ENCODE measurements at places on chromosomes 7 and 10.

DNA sequence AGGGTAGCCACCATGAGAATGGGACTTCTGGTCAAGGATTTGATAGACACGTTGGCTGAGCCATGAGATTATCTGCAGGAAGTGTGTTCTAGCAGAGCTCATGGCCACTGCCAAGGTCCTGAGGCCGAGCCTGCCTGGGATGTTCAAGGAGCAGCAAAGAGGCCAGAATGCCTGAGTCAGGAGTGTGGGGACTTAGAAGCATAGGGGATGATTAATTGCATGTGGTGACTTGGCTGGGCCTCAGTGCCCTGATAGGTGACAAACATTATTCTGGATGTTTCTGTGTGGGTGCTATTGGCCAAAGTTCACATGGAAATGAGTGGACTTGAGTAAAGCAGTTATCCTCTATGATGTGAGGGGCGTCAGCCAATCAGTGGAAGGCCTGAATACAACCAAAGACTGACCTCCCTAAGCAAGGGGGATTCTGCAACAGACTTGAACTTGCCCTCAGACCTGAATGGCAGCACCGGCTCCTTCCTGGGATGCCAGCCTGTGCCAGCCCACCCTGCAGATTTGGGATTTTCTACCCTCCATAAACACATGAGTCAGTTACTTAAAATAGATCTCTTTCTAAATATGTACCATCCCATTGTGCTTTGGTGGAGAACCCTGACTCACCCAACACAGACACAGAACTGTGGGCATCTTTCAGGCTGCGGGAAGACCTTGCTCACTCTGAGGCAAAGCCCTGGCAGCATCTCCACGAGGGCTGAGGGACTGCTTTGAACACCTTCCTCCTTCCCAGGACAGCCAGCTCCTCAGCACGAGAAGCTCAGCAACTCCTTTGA is 363.9 kb upstream of the MGMT start:
- no peak for DNase-seq

GRCh38 chr7:11473807-11474424 is 358.1 kb downstream of the THSD7A start:
- DNase-seq: no peak

GRCh38 chr10:107451047-107451446 is 286.5 kb upstream of the SORCS1 start:
- DNase-seq: no peak

DNA sequence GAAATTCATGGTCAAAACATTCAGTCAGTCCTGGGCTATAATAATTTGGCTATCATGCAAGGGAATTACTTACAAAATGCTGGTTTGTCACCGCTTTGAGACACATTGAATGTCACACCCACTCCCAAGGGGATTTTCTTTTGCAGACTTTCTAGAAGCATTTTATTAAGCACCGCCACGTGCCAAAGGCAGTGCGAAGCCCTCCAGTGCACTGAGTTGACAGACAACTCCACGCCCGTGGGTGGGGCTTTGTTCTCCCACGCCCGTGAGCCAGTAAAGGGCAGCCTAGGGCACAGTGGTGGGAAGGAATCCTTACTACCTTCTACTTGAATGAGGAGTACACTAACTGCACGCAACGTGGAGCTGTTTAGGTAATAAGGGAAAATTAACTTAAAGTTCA is 515.8 kb downstream of the KCNMA1 start:
- DNase-seq: no peak

DNA sequence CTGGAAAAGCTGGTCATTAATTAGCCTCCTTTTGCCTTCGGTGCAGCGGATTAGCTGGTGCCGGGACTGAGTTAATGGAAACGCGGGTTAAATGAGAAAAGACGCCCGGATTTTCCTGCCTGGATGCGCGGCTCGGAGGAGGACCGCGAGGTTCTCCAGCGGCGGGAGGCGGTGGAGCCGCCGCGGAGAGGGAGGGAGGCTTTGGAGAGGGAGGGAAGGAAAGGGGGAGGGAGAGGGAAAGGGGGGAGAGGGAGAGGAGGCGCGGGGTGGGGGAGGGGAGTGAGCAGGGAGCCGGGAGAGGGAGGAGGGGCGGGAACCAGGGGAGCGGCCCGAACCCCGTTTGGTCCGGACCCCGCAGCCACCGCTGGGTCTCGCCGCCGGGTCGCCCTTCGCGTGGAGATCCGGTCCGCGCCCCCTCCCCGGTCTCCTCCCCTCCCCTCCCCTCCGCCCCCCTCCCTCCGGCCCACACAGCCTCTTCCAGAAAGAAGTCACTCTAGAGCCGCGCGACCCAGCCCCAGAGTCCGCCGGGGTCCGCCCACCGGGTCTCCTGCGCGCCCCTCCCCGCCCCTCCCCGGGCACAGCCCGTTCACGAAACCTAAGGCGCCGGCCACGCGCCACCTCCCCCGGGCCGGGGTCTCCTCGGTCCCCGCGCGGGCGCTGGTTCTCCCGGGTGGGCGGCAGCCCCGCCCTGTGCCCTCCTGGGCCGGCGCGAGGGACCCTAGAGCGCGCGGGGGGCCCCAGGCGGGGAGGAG is 347.5 kb downstream of the DNAJB6 start:
- no peak for DNase-seq

DNA sequence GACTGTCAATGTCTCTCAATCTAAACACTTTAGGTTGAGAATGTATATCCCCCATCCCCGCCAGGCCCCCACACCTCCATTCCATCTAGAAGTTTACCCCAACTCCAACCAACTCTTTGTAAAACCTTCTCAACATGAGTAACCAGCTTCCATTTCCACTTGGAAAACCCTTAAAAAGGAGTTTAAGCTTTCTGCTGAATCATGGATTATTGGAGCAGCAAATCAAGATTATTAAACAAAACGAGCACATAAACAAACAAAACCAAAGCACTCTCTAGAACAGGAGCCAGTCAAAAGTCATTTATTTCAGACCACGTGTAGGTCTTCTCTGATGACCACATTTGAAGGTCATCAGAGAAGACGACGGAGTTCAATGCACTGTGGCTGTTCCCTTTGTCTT is 213.5 kb downstream of the FANK1 start:
- no peak for DNase-seq

DNA sequence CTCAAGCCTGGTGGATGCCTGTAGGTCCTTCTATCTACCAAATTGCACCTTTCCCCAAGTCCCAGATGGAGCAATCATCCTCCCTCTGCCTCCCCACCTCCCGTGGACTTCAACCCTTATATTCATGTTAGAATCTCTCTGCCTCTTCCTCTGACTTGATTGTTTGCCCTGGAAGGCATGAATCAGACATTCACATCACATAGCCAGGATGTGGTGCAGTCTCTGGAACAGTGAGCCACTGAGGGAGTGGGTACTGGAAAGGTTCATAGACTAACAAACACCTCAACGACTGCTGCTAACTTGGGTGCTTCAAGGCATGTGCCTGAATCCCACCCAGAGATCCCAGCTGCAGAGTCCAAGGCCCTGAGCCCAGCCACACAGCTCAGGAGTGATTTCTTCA is 494.0 kb downstream of the TNS3 start:
- no peak for DNase-seq

DNA sequence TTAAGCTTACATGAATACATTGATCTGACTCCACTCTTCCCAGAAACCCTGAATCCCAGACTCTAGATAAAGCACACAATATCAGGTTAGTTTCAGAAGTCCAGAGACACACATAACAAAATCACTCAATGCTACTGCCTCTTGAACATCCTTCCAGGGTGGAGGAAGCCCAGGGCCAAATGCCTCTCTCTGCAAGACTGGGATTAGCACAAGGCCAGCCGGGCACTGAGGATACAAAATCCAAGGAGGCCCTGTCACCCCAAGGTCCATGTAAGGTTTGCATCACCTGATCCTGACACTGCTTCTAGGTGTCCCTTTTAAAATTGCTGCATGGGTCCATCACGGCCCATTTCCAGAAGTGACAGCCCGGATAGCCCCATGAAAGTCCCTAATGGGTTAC is 2.6 kb upstream of the PLXNA4 start:
- DNase-seq: no peak

DNA sequence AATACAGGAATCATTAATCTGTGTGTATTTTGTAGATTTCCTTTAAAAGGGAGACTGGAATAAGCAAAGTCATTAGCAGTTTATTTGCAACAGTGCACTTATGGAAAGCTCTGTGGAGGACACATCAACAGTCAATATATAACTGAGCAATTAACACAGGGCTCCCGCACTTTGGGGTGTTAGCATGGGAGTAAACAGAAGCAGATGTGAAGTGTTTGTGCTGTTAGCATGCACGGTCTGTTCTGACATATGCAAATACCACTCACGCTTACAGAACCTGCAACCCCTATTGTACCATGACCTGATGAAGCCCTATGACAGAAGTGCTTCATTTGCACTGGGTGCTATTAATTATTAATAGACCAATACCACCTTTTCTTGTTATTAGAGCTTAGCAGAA is 118.9 kb downstream of the PPP1R3A start:
- no peak for DNase-seq

DNA sequence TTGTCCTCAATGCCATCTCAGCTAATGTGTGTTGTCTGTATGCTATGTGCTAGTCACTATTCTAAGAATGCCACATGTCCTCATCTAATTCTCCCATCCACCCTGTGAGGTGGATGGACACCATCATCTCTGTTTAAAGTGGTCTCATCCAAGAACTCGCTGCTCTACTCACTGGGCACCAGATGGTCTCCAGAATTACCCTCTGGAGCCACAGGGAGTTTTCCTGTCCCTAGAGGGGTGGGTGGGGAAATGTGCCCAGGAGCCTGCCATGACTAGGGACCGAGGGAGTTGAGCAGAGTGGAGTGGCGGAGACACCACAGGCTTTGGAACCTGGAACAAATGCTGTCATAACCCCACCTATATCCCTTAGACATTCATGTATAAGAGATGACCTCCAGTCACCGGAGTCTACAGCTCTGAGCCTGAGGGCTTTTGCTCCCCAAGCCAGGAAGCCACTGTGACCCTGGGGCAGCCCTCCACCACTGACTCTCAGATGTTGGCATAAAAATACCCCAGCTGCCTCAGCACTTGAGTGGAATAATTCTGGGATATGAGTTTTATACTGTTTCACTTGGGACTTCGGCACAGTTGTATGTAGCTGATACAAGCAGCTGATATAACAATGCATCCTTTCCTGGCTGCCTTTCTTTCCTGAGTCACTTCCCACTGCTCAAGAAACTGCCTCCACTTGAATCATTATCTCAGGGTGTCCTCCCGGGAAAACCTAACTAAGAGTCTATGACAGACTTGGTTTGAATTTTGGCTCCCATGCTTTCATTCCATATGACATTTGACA is 61.5 kb upstream of the RAPGEF5 start:
- no peak for DNase-seq

DNA sequence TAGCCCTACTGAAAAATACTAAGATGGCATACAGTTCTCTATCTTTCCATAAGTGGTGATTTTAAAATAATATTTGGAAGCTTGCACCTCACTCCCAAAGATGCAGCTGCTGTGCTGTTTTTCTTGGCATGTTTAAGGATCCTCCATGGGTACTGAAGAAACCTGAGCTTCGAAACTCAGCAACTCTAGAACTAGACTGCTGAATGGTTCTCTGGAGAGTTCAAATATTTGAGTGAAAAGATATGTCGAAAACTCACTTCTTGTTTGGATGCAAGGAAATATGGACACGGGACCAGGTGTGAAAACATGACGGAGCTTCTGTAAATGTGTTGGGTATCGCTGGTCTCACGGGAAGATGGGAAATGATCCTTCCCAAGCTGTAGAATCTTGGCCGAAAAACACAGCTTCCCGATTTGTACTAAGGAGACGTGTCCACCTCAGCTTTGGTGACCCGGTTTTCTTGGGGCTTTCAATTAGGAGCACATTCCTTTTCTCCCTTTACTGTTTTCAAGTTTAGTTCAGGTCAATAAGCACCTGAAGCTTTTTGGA is 543.8 kb upstream of the NRP1 start:
- DNase-seq: no peak

GRCh38 chr10:77420947-77421523 is 216.6 kb downstream of the KCNMA1 start:
- no peak for DNase-seq

DNA sequence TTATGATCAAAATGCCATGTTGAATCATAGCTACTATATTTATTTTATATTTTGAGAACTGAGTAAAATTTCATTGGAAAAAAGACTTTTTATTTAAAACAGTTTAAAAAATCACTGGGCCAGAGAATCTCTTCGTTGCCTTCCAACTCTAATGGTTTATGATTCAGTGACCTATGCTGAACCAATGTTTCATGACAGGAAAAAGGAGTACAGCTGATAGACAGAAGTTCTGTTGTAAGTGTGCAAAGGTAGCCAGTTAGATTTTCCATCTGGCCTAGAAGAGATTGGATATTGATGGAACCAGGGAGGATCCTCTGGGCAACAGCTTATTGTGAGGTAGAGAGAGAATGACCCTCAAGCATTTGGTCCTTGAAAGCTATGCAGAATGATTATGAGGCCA is 745.8 kb downstream of the SUGCT start:
- DNase-seq: no peak

- no peak for DNase-seq
Measured at GRCh38 chr10:43380610-43381222, 9.3 kb downstream of the FXYD4 start.

- no peak for DNase-seq
Measured at GRCh38 chr7:37028909-37029440, 304.7 kb upstream of the AOAH start.
